NCI-H2171 (cell line): ENCODE measurements at places on chromosomes 16 and 17.

GRCh38 chr17:81825841-81826466, 7.1 kb downstream of the MCRIP1 start:
- DNase-seq: no peak

DNA sequence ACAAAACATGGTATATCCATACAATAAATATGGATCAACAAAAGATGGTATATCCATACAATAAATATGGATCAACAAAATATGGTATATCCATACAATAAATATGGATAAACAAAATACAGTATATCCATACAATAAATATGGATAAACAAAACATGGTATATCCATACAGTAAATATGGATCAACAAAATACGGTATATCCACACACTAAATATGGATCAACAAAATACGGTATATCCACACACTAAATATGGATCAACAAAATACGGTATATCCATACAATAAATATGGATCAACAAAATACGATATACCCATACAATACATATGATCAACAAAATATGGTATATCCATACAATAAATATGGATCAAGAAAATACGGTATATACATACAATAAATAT, 8.1 kb downstream of the METTL16 start:
- no peak for DNase-seq

DNA sequence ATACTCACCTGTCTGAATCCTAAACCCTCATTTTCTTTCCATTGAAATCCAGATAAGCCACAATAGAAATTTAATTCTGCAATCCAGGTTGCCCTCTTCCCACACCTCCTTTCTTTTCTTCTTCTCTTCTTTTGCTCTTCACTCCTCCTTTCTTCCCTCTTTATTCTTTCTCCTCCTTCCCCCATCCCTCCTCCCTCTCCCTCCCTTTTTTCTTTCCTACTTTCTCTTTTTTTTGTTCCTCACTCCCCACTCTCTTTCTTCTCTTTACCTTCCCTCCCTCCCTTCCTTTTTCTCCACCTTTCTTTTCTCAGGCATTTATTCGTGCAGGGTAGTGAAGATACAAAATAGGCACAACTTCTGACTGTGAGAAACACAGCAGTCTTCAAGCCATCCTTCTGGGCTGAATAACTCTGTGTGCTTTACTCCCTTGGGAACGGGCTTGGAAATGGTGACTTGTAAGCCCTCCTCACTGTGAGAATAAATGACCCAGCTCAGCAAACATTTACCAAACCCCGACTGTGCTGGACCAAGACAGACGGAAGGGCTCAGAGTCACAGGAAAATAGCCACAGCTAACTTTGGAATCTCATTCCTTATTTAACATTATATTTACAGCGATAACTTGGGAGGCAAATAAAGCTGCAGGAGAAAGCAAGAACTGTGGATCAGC, 140.8 kb downstream of the HAPSTR1 start:
- DNase-seq: no peak

GRCh38 chr16:659618-660017, 8.3 kb upstream of the RHOT2 start:
- no peak for DNase-seq

DNA sequence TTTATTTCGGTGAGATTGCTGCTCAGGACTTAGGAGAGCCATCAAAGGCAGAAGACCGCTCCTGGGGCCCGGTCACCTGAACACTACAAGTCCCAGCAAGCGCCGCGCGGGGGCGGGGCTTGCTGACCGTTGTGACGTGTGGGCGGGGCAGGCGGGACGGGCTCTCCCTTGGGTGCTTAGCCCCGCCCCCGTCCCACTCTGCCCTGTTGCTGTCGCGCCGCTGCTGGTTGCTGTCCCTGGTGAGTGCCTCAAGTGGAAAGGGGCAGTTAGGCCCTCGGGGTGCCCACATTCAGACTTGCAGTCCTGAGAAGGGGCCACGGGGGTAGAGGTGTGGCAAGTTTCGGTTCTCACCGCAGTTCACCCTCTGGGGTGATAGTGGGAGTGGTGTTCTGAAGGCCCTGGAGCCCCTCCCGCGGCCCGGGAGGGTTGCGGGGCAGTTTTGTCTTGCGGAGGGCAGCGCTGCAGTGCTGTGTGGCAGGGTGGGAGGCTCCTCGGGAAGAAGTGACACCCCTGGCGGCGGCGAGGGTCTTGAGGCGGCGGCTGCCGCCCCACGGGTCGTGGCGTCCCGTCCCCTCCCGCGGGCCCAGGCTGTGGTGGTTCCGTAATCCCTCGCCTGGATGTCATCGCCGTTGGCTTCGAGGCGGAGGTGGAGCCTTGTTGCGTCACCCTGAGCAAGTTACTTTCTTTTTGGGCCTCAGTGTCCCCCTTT, at the start of gene CALCOCO2:
Gene CALCOCO2, plus strand, starts transcription at position 196 of the 709 bp plus-strand sequence. CDS start 10,673 bp downstream, outside the sequence.
- DNase-seq: peak; percentile 78
